Fibroblast of the conjunctiva (primary cell): ENCODE measurements at places on chromosomes 4 and X.

DNA sequence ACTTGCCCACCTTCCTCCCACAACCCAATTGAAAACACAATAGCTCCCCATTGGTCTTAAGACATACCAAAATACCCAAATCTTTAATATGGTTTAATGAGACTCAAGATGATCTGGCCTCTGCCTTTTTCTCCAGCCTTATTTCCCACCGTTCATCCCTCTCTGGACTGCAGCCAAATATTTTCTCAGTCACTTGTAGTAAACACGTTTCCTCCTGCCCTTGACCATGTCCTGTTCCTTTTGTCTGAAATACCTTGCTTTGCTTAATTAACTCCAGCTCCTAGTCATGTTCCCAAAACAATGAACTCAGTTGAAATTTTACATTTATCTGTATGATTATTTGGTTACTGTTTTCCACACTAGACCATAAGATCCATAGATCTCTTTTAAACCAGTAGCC lies 8.4 kb upstream of the NUP54 start:
- no peak for DNase-seq

GRCh38 chrX:47900833-47901232 lies 64.1 kb downstream of the ZNF81 start:
- no peak for DNase-seq

GRCh38 chr4:125389713-125390112 lies 75.0 kb downstream of the FAT4 start:
- DNase-seq: peak; percentile 90

DNA sequence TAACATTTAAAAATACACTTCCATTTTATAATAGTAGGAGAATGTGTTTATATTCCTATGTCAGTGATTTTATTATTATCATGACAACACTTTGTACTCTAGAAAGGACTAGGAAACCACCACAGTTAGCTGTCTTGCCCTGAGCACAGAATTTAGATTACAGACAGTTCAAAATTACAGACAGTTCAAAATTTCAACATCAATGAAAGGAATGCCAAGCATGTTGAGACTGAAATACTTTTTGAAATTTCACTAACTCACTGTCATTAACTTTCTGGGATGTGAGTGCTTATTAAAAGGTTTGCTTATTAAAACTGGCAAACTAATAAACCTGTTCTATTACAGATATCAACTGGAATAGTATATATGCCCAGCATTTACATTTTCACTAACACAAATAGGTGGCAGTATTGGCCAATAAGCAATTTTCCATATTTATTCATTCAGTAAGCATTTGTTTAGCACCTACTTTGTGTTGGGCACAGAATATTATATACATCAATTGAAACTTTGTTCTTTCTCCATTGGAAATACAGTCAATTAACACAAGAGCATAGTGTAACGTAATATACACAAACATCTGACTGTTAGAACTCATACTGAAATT lies 179.4 kb downstream of the FBXW7 start:
- no peak for DNase-seq

DNA sequence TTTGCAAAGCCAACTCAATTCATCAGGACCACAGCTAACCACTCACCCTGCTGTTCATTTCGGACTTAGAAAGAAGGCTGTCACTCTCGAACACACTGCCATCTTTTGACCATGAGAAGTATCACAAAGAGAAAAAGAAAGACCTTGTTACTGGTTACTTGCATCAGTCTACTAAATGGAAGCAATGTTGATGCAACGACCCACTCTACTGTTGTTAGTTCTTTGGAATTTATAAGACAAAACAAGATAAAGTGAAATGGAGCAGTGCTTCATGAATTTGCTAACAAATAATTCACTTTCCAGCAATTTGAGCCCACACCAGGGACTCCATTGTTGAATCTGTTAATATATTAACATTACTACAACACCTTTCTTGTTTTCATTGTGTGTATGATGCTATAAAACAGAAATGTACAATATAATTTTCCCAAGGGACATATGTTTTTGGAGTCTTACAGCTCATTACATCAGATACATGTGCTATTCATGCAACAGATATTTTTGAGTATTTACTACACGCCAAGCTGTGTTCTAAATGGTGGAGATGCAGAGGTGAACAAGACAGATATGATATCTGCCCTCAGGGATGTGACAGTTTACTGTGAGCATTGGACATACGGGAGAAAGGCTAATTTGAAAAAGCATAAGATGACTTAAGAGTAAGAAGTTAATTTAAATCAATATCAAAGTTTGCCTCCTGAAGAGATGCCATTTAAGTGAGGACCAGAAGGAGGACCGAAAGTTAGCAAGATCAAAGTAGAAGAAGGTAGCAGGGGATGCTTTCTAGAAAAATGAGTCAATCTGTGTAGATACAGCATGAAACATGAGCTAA lies 87.2 kb downstream of the AREG start:
- DNase-seq: peak; percentile 97

GRCh38 chr4:62627671-62628070 lies 1427.5 kb downstream of the ADGRL3 start:
- DNase-seq: no peak

- DNase-seq: no peak
Measured at GRCh38 chrX:41796577-41796976, 72.6 kb downstream of the GPR82 start.

DNA sequence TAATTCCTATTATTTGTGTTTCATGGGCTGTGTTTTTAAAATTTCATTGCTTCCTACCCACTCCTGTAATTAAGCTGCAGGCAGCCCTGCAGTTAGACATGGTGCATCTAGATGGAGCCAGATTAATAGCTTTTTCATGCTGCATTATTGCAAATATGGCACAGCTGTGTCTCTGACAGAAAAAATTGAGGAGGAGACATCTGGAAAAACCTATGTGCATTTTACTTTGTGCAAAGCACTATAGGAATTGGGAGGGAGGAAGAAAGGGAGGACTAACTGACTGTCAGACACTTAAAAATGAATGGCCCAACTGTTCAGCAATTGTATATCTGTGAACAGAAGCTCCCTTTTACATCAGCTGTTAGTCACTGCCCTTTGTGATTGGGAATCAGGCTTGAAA lies 8.1 kb upstream of the RPGR start:
- no peak for DNase-seq

- DNase-seq: peak; percentile 1
Measured at GRCh38 chrX:56232221-56233082, at the start of gene KLF8. Gene KLF8, plus strand, starts transcription at chrX:56232356. Its CDS starts 979 bp downstream, at chrX:56233335.

DNA sequence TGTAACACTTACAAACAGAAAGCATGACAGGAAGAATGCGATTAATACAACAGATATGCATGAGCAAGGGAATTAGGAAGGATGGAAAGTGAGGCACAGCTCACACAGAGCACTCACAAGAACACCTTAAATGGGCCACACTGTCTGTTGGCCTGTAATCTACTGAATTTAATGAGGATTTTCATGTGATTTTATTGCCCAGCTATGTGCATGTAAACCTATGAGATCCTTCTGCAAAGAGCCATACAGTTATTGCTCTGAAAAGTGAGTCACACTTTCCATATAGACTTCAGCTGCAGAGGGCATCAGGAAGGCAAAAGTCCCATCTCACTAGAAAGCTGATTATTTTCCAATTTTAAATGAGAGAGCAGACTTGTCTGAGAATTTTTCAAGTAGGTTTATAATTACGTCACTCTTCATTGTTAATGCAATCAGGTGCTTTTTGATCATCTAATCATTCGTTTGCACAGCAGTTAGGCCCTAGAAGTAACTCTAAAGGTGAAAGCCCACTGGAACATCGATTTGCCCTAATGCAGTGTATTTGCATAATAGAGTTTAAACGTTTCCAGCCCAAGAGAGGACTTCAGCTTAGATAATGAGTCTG lies 832.7 kb upstream of the INTU start:
- DNase-seq: peak; percentile 50

DNA sequence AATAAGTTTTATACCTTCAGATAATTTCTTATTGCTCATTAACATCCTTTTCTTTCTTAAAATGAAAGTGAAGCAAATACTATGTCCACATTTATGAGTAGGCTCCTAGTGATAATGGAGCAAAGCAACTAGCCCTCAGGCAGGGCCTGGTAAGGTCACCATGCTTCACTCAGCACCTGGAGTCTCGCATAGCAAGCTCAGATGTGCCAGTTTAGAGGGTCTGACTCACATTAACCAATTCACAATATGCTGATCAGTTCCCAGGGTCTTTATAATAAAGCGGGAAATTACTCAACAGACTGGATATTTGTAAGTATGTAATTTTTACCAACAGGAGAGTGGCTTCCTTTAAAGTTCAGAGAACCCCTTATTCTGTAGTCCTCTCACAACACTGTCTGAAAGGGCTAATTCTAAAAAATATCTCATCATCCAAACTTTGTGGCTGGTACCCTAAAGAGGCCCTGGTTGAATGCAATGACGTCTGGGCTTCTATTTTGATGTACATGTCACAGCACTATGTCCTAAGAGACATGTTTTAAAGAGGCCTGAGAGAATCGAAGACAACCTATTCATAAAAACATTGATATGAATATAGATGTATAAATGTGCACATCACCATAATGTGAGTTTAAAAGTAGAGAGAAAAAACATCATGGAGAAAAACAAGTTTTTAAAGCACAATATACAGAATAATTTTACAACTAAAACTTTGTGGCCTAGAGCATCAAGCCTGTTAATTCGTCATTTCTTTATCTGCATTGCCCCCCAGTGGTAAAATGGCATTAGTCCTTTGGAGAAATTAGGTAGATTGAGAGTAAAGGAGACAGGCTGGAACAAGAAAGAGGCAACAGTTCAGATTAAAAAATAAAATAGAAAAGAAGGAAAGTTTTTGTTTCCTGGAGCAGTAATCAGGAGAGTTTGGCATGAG lies 44.3 kb downstream of the IL21 start:
- DNase-seq: peak; percentile 29

DNA sequence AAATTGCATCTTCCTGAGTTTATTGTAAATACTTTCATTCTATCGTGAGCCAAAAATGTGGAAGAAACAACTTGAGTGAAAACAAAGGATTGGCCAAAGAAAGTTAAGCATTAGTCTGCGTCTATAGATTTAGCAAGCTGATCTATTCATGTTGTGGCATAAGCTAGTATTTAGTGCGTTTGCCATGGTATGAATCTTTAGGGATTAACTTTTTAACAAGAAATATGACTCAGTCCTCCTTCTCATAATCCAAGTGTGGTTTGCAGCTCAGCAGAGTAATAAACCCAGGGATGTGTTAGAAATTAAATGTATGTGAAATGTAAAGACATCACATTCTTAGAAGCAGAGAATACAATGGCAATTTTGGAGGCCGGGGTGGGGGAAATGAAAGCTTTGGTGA lies 1110.9 kb downstream of the NLGN4X start:
- DNase-seq: no peak

DNA sequence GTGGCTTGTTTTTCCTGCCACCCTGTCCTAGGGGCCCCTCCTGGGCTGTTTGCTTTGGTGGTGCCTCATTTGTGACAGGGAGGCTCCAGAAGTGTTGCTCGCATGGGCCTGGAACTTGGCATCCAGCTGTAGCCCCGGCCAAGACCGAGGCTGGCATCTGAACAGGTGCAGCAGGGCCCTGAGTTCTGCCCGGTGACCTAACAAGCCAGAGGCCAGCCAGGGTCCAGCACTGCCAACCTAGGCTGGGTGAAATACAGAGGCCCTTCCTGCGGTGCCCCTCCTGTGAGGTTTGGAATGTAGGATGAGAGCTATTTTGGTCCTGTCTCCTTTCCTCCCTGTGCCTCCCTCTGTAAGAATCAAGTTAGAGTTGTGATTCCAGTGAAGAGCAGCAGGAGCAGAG lies 58.5 kb downstream of the STARD8 start:
- no peak for DNase-seq

DNA sequence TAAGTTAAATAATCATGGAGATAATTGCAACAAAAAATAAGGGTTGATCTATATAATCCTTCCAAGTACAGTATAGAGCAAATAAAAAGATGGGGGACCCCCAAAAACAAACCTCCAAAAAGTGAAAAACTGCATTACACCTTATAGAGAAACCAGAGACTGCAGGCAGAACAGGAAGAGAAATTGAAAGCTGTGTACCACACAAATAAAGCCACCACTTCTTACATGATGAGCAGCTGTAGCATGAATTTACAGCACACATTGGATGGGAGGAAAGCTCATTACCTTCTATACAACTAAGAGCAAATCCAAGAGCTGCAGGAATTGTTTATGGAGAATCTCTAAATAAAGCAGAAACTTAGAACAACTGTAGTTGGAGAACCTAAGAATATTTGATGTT lies 152.4 kb upstream of the PDE5A start:
- no peak for DNase-seq

DNA sequence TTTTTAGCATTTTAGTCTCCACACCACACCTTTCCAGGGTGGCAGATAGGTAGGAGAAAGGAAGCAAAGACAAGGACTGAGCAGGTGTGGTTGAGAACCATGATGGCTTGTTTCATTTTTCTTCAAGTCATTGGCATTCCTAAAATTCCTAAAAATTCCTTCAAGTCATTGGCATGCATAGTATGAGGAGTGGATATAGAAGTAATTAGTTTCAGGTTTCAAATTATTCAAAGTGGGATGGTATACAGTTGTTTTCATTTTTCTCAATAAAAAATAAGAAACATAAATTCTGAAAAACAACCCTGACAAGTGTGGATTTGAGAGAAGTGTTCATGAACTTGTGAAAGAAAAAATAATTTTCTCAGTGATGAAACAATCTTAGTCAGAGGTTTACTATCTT lies 22.3 kb upstream of the HERC3 start:
- DNase-seq: no peak

DNA sequence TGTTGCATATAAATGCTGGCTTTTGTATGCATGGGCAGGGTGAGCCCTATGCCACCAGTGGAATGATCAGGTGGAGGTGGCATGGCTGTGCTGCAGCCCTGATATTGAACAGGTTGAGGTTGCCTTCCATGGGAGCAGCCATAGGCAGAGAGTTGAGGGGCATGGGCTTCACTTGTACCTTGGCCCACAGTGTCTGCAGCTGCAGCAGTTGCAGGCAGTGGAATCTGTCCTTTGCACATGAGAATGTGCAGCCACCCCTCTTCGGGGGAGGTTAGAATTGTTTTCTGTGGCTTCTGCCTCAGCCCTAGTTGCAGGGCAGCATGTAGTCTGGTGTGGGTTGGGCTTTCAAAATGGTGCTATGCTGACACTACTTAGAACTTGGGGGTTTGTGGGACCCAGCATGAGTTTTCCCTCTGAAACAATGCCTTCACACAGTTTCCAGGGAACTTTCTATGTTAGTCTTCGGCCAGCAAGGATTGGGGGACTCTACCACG lies 25.4 kb upstream of the VSIG1 start:
- DNase-seq: no peak

DNA sequence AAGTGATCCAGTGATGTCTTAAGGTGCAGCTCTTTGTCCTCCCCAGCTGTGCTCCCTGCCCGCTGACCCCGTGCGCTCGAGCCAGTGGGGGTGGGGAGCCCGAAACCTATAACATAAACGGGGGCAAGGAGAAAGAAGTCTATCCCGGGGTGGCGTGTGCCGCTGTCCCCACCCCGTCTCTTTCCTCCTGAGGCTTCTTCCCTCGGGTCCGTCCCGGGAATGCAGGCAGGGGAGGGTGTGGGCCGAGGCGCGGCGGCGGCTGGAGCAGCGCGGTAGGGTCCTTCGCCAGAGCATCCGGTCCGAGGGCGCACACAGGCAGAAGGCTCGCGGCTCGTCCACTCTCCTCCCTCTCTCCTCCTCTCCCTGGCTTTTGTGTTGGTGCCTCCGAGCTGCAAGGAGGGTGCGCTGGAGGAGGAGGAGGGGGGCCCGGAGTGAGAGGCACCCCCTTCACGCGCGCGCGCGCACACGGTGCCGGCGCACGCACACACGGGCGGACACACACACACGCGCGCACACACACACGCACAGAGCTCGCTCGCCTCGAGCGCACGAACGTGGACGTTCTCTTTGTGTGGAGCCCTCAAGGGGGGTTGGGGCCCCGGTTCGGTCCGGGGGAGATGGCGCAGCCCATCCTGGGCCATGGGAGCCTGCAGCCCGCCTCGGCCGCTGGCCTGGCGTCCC lies at the start of gene RAB33A:
Gene RAB33A (plus strand): TSS at position 517 of the 681 bp plus-strand sequence. CDS start 101 bp downstream, at position 618.
- DNase-seq: no peak
